ENCODE measurements at places on chromosomes 3 and 15.

DNA sequence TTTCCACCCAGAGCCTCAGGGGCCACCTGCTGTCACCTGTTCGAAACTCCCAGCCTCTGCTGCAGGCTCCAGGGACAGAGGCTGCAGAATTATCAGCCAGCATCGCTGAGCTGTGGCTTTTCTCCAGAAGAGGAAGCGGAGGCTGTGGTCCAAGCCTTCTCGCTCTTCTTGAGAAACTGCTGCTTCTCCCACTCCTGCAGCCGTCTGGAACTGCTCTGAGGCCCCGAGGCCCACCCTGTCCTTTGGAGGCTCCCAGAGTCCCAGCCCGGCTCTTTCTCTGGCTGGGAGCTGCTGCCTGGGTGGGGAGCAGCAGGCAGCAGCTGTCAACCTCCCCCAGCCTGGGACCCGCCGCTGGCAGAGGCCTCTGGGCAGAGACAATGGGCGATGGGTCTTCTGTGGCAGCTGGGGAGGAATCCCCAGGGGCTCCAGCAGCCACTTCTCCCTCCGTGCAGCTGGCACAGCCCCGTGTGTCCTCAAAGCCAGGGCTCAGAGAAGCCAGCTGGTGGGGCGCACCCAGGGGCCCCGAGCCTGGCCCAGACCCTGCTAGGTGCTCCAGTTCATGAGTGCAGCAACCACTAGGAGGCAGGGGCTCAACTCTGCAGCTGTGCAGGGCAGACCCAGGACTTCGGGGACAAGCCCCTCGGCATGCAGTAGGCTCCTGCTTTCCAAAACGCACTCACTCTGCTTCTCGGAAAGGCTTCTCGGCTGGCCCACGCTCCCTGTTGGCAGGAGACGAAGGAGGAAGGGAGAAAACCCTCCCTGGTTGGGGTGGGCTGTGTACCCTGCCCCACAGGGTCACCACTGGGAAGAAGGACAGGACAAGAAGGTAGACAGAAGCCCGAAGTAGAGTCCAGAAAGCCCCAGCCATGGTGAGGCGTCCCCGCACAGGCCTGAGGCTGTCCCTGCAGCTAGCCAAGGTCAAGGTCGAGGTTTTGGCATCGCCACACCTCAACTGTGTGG lies 49.9 kb upstream of the FURIN start:
- DNase-seq, result no peak

- DNase-seq, result no peak
Observed at GRCh38 chr3:181328346-181328745, 338.8 kb upstream of the DNAJC19 start.

GRCh38 chr3:9188583-9188982 lies 60.9 kb downstream of the SRGAP3 start:
- DNase-seq, result no peak

DNA sequence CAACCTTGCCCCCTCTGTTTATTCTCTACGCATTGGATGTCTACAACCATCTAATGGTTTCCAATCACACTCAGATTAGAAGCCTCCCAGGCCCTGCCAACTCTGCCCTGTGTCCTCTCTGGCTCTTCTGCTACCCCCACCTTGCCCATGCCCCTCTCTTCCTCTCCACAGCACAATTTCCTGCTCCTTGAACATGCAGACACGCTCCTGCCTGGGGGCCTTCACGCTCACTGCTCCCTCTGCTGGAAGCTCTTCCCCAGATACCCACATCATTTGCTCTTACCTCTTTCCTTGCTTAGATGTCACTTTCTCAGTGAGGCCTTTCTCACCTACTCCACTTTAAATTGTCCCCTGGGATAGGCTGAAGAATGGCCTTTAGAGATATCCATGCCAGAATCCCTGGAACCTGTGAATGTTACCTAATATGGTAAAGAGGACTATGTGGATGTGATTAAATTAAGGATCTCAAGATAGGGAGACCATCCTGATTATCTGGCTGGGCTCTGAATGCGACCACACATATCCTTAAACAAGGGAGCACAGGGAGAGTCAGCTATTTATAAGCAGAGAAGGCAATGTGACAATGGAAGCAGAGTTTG lies 9.9 kb downstream of the KY start:
- DNase-seq, result no peak

DNA sequence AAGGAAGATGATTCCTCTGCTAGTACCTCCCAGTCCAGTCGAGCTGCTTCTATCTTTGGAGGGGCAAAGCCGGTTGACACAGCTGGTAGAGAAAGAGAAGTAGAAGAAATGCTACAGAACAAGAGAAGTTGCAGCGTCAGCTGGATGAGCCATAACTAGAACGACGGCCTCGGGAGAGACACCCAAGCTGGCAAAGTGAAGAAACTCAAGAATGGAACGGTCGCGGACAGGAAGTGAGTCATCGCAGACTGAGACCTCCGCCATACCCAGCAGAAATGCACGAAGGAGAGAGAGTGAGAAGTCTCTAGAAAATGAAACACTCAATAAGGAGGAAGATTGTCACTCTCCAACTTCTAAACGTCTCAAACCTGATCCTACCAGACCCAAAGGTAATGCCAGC lies 19.0 kb upstream of the PARP14 start:
- DNase-seq, result peak; percentile 26

DNA sequence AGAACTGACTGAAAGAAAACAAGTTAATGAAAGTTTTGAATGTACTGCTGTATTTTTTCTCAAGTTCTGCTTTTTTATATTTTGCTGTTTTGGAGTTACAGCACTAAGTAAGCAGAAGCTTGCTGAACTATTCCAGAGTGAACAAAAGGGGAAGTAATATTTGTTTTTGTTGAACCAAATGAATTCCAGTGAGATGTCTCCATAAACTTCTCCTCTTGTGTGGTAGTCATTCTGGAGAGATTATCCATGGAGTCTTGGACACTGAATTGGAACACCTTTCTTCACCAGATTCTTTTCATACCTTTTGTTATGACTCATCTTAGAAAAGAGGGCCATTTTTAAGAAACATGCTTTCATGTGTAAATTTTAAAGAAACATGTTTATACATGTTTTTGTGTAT lies 8.8 kb downstream of the ANKUB1 start:
- no peak for DNase-seq

DNA sequence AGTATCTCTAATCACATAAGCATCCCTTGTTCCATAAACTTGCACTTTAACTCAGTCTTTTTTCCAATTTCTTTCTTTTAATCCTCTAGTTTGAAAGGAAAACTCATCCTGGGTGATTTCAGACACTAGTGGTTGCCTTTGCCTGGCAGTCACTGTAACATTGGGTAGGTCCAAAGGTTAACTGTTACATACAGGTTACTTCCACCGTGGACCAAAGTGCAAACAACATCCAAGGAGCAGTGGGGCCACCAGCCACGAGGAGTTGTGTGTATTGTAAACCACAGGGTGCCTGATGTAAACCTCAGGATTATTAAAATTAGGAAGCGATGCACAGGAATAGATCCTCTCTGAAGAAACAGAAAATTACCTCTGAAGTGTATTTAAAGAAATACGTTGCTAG lies 75.0 kb downstream of the HCN4 start:
- no peak for DNase-seq

DNA sequence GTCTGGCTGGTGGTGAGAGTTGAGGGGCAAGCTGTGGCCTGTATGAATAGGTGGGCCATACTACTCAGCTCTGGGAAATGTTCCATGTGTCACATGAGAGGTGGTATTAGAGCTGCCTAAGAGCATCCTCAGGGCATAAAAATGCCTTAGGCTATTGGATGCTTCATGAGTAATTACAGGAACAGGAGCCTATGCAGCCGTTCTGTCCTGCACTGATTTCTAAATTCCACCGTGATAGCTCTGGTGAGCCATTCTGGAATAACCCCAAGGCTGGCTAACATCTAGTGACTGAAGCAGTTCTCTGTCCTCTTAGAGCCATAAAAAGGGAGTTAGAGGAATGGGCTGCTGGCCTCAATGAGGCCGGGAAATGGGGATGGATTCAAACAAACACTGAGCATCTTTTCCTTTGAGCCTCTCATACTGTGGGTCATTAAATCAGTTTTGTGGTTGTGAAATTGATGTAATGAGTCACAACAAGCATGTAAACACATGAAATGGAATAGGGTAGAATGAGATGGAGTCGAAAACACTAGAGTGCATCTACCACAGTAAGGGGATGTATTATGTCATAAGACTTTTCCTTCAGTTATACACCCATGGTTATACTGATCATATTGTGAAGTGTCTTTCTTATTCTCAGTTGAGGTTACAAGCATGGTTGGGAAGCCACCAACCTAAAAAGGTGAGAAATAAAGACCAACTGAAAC lies 41.0 kb downstream of the DGKG start:
- no peak for DNase-seq

DNA sequence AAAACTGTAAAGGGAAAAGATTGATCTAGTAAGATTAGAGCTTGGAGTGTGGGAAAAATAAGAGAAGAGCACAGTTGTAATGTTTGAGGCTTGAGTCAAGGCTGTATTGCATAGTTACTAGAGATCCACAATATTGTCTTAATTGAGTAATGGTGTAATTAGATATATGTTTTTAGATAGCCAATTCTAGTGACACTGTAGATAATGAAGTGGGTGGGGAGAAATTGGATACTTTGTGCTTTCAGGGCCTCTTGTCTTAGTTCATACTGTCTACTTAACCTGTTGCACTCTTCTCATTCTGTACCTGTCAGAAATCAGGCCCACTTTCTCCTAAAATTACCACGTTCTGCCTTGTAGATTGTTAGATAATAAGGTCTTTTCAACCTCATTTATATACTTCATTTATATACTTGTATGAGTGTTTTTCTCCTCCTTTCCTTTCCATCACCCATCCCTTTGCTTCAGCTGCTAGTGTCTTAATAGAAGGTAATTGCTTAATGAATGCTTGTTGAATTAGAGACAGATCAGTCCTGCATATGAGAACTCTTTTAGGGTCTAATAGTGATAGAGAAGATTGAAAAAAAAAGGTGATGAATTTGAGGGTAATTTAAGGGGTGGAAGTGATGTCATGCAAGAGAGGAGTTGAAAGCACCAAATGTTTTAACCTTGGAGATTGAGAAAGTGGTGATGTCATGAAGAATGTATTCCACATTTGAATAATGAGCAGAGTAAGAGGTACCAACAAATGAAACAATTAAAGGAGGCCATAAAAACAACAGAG lies 32.0 kb downstream of the PIK3CA start:
- peak; percentile 26 for DNase-seq

DNA sequence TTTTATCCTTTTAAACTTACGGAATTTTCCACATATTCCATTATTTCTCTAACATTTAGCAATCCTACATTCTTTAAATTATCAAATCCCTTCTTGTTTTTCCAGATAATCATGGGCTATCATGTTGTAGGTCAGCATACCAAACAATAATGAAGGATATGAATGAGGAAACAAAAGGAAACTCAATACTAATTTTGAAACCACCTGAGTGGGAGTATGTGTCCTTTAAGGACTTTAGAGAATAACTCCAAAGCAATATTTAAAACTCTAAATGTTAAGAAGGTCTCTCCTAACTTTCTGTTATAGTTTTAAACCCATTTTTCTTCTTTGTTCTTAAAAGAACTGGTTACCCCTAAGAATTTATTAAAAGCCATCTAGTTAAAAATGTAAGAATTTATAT lies 43.0 kb downstream of the TP53BP1 start:
- no peak for DNase-seq

DNA sequence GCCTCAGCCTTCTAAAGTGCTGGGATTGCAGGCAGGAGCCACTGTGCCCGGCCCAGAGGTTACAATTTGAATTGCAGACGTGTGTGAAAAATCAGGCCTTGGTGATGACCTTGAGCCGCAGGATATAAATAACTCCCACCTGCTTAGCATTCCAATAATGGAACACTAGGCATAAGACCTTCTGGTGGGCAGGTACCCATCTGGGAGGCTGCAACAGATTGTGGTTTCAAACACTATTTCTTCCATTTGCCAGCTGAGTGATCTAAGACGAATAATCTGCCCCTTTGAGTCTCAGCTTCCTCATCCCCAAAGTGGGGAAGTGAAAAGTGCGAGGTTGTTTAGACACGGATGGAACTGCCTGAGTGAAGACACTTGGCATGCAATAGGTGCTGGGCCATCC lies 47.7 kb upstream of the HERC1 start:
- DNase-seq, result no peak

DNA sequence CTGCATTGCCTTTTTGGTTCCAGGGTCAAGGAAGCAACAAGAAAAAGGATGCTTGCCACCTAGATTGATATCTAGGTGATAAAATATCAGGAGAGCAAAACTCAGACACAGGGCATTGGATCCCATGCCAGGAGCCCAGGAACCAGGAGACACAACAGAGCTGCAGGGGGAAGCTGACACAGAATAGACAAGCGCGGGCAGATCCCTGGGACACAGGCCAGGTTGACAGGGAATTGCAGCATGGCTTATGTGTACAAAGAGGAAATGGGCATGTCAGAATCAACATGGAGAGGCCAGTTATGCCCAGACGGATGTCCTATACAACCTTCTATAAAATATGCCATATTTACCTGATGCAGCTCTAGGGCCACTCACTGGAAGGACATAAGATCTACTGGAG lies 84.2 kb downstream of the SEMA6D start:
- no peak for DNase-seq

GRCh38 chr3:44892689-44893088 lies 18.3 kb downstream of the TGM4 start:
- no peak for DNase-seq

DNA sequence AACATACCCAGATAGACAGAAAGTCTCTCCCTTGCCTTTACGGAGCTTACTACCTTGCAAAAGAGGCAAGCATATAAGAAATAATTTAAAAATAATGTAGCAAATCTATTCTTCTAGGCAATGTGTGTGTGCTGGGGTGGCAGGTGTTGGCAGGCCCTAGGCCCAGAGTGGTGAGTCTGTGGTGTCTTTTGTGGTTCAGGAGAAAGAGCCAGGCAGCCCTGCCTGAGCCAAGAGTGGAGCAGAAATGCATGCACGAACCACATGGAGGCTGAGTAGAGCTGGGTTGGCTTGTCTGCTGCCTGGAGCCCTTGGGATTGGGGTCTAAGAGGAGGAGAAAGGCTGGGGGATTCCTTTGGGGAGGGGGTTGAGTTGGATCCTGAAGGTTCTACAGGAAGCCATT lies 70.2 kb upstream of the MYZAP start:
- DNase-seq, result no peak

DNA sequence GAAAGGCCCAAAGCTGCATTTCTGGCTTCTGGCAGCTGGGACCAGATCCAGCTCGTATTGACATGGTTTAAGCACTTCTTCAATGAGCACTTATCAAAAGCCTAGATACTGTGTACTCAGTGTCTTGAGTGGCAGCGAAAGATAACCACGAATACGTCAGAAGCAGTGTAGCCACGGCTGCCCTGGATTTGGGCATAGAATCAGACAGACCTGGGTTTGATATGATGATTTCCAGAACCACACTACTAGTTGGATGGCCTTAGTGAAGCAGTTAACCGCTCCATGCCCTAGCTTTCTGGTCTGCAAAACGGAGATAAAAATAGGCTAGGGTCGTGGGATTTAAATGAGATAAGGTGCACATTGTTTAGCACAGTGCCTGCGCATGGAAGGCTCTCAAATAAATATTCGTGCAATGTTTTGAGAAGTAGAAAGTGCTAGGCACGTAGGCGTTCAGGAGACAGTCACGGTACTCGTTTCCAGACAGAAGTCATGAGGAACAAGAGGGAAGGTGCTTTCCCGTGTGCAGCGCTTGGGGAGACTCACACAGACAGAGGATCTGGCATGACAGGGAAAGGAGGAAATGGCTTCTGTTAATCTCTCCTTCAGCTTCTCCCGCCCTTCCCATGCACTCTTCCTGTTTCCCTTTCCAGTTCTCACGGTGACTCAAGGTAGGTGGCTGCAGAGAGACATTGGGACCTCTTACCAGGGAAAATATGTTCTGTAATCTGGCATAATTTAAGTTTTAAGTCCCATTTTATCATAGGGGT lies 70.3 kb downstream of the CCNL1 start:
- DNase-seq, result peak; percentile 20

GRCh38 chr15:95277266-95277665 lies 1045.9 kb downstream of the MCTP2 start:
- no peak for DNase-seq
